ENCODE measurements at places on chromosomes 2 and 18.

GRCh38 chr2:171410624-171411023 lies 23.2 kb downstream of the METTL8 start:
- no peak for DNase-seq

DNA sequence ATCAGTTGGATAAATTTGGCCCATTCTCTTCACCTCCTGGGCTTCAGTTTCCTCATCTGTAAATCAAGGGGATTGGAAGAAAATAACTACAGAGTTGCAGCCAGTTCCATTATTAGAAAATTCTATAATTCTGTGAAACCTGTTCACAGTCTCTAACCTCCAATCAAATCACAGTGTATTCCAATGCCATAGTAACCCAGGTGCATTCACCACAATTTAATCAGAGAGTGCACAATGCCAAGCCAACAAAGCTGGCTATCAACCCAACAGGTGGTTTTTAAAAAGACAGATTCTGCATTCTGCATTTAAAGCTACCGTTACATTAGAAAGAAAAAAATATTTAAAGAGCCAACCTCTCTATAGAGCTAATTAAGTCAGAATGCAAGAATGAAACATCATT lies 308.6 kb downstream of the RNF144A start:
- no peak for DNase-seq

DNA sequence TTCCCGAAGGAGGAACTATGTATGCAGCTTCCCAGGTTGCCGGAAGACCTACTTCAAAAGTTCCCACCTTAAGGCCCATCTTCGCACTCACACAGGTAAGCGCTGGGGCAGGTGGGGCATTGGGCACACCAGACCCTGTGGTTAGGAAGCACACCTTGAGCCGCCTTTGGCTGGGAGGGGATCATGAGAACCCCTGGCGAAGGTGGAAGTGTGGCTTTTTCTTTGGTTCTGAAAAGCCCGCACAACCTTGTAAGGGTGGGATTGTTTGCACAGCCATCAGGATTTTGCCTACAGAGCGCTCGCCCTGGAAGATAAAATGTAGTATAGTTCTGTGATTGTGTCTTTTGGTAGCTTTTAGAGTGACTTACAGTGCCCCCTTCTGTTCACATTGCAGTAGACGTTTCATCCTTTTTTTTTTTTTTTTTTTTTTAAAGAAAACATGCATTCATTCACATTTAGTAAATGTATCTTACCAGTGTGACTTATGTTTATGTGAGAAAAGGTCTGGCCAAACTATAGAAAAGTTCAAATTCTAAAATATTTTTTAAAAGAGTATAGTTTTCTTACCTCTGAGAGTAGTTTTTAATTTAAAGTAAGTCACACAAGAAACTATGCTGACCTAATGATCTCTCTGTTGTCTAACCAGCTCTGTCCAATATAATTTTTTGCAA lies 5.3 kb downstream of the KLF11 start:
- DNase-seq: no peak

- no peak for DNase-seq
Measured at GRCh38 chr18:57534511-57534909, 52.0 kb downstream of the FECH start.

DNA sequence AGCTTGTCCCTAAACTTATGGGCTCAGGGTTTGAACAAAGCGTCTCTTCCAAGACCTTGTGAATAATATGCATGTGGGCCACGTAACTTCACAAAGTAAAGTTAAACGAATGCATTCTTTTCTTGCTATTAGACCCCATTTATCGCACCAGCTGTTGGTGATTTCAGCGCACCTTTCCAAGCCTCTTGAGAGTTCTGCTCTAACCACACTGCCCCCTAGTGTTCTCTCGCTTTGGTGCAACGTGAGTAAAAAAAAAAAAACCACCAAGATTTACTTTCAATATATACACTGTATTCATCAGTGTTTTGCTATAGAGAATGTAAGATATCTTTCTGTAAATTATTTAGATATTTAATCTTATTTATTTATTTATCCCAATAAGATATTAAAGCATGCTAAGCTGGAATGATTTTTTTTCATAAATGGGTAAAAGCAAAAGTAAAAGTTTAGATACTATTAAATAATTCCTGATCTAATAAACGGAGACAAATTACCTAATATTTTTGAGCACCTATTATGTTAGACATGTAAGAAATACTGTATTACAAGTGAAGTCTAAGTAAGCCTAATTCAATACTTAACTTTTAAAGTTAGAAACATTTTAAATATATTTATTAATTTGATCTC lies 459.5 kb downstream of the DLGAP1 start:
- peak; percentile 31 for DNase-seq

DNA sequence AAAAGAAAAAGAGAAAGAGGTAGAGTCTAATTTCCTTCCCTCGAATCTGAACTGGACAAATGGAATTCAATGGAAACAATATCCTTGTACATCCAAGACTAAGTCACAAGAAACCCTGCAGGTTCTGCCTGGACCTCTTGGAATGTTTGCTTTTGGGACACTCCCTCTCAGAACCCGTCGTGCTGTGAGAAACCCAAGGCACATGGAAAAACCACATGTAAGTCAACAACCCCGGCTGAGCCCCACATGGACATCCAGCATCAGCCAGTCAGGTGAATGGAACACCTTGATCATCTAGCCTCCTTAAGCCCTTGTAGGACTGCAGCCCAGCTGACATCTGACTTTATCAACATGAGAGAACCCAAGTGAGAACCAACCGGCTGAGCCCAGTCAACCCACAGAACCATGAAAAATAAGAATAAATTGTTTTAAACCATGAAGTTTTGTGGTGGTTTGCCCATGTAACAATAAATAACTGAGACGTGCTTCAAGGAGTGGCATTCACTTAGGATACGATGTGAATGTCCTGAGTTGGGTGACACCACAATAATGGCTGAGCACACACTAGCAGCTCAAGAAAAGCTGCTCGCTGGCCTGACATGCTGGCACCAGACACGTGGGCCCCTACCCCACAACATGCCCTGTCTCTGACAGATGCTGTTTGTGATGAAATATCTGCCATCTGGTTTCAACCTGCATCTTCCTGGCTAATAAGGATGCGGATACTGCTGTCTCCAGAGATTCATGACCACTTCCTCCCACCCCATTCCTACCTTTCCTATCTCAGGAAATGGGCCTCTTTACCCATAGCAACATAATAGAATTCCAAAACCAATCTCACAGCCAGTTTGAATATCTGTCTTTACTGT lies 28.8 kb downstream of the PKDCC start:
- DNase-seq: no peak

- DNase-seq: no peak
Measured at GRCh38 chr18:13703899-13704298, 22.5 kb downstream of the FAM210A start.

DNA sequence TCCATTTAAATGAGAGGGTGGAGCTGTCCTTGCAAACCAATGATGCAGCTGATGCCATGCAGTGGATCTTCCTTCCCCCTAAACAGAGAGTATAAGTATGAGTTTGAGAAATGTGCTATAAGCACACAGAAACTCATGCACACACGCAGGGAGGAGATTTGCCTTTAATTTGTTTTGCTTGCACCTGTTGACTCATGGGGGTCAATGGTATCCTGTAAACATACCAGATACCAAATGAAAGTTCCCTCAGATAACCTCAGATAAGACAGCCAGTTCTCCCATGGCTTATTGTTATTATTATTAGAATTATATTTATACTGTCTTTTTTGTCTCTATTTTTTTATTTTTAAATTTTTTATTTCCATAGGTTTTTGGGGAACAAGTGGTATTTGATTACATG lies 29.5 kb upstream of the GPR39 start:
- no peak for DNase-seq

DNA sequence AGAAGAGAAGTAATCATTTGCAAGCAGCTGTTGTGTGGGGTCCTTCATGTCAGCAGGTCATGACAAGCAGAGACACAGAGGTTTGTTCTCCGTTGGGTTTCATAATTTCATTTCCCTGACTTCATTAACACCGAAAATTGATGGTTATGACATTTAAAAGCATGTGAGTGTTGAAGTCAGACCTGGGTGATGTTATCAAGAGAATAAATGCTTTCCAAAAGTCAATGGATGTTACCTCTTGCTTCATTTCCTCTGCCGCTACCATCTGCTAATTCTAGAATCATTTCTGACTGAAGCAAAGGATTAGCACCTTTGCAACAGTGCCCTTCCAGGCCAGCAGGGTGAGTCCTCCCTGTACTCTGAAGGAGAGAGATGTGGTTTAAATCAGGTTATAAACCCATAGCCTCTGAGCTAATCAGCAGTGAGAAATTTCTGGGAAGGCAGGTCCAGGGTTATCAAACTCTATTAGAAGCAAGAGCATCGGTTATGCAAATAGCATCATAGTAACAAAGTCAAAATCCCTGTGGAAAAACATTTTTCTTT lies 446.2 kb downstream of the PIK3C3 start:
- no peak for DNase-seq

DNA sequence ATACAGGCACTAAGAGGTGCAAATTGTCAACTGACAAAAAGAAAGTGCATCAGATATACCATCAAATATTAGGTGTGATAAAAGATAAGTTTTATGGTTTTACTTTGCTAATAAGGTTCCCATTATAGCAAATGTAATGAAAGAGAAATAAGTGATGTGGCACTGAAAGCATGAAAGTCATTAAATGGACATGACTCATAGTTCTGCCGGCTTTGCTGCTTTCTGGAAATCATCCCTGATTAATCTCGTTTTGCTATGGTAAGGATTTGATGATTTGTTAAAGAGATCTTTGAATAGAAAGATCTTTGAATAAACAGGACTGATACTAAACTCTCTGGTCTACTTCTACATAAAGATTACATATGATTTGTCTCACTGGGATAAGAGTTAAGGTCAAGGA lies 72.7 kb downstream of the CLIP4 start:
- no peak for DNase-seq

DNA sequence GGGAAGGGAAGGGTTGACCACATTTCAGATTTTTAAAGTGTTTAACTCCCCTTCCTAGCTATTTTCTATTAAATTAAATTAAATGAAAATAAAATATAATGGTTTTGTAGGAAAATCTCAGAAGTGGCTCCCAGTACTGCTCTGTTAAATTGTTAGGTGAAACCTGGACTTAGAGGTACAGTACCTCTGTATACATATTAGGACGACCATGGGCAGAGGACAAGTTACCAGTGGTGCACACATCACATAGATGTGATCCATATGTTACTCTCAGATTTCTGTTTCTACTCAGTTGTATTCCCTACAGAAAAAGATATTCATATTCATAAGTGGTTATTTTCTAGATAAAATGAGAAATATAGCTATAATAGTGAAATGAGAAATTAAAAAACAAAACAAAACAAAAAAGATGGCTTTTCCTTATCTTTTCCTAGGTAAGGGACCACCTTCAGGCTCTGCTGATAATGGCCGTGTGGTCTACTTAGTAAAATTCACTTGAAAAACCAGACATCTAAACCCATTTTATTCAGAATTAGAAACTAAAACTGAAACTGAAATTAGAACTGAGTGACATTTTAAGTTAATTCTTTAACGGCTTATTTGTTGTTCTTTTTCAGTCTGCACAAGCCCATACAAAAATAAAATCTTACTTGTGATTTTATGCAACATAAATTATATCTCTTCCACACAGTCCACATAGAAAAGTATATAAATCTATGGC lies 832.5 kb upstream of the CHAC2 start:
- no peak for DNase-seq

- DNase-seq: no peak
Measured at GRCh38 chr2:99524056-99524455, 34.2 kb upstream of the REV1 start.

DNA sequence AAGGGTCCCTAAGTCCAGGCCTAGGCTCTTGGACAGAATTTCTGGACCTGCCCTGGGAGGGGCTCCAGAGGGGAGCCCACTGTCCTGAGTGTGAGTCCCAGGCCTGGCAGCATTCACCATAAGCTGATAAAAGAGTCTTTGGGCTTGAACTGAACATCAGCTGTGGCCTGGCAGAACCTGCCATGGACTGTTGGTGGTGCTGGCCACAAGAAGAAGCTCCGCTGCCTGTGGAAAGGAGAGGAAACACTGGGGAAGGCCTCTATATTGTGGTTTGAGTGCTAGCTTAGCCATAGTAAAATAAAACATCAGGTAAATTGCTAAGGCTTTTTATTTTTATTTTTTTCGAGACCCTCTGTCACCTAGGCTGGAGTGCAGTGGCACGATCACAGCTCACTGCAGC lies 20.9 kb upstream of the BAZ2B start:
- DNase-seq: no peak

DNA sequence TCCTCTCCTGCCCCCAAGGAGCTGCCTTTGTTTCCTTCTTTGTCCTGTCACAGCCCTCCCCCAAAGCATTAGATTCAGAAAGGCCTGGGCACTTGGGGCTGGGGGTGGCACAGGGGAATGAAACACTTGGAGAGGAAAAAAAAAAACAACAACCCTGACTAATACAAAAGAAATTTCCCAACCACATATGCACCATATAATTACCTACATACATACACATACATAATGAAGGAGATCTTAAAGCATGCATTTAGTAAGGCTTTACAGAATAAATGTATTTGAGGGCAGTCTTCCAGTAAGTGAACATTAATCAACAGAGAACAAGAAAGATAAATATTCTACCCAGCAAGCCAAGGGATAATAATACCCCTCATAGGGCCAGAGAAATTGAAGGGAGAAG lies 70.0 kb upstream of the PPP1CB start:
- DNase-seq: no peak

GRCh38 chr2:149394864-149395263 lies 64.5 kb downstream of the LYPD6 start:
- no peak for DNase-seq

DNA sequence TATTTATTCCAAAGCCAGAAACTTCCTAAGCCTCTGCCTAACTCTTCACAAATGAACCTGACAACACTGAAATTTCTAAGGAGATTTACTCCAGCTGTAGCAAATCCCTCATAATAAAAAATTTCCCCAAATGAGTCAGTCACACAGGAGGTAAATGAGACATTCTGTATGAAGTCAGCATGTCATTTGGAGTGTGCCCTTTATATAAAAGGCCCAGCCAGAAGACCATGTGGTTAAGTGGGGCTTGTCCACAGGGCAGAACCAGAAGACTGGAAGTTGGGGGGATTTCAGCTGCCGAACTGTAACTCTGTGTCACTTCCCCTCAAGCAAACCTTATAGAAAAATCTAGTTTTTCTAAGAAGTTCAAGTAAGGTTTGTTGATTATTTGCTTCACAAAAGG lies 30.2 kb downstream of the NRP2 start:
- no peak for DNase-seq

GRCh38 chr2:85990084-85990483 lies 101.3 kb upstream of the ST3GAL5 start:
- no peak for DNase-seq
